Glutamatergic neuron (in vitro differentiated cells): ENCODE measurements at places on chromosomes 2 and 18. TPM values are rescaled to one million over a fixed set of nuclear protein-coding genes. Genes with fewer than 3 reads are reported as not detected.

DNA sequence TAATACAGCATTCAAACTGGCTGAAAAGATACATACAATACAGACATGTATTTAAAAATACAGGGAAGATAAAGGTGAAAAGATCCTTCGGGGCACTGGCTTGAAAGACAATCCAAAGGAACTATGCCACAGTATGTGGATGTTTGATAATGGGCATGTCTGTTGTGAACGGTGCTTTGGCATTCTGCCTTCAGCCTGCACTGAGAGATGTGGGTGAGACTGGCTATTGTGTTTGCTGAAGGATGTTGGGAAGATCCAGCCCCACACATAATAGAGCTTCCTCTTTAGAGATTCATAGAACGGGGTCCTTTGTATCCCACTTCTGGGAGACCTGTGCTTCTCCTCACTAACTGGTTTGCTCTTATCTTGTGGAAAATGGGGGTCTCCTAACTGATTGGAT lies 65.1 kb upstream of the CXCR4 start:
- DNase-seq, result no peak

DNA sequence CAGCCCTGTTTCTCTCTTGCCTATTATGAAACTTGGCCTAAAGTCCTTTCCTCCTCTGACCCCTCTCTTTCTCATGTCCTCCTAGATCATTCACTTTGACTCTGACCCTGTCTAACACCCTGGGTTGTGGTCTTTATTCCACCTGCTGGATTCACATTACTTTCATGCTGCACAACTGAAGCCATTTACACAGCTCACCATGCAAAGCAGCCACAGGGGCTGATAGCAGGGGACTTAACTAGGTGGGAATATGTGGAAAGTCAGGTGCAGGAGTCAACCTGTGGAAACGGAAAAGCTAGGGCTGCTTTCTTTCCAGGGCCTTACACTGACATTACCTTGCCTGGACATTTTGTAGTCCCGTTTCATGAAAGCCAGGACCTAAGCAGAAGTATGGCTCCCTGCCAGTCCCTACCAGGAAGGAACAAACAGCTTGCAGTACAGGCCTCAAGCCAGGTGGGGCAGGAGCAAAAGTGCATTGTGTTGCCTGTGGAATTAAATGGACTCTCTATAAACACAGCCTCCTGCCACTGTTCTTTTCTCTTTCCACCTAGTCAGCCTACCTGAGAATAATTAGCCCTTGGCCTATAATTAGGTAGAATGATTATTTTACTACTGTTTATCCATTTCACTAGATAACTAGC lies 11.8 kb downstream of the MAPRE3 start:
- DNase-seq, result peak; percentile 32

DNA sequence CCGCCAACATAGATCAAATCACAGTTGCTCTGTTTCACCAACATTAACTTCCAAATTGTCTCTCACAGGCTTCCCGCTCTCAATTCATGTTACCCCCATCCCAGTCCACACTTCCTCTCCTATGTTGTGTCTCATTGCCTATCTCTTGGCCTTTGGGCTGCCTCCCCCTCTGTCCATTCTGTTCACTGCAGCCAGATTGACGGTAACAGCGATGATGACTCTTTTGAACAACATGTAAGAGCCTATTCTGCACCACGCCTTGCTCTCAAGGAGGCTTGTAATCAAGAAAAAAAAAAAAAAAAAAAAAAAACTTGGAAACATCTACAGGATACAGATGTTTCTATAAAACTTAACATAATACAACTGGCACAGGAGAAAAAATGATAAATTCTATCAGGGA lies 77.3 kb upstream of the RMDN2 start:
- no peak for DNase-seq

DNA sequence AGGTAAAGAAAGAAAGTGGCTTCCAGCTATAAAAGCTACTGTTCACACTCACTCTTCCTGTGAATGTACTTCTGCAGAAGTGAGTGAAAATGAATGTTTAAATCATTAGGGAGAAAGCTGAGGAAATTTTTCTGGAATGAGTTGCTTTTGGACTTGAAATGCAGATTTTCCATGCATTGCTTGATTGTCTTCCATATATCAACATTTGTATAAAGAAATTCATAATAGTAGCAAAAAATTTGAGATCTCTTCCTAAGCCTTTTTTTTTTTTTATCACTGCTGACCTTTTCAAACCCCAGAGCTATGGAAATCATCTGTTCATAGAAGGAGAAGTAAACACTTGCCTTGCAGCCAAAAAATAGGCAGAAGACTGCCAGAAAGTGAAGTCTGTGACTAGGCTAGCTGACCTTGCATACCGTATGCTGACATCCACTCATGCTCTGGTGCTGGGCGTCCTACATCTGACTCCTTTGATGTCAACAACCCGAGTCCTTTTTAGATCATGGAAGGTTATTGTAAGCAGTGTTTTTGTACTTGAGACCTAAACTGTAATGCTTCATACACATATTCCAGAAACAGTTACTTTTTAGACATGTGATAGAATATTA lies 154.5 kb upstream of the RASGRP3 start:
- DNase-seq, result no peak

GRCh38 chr2:54191361-54192135 lies 64.5 kb downstream of the TSPYL6 start:
- no peak for DNase-seq

DNA sequence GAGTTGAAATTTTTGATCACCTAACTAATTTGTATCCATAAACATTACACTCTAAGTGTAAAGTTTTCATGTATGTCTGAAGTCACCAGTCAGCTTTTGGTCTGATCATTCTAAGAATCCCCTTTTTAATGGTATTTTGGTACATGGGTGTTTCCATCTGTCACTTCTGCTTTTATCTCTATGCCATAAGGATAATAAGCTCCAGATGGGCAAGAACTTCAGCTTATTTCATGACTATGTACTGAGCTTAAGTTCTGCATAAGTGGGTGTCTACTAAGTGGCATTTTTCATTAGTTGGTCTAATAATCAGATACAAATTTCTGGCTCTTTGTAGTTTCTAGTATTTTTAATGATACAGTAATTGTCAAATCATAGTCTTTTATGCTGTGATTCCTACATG lies 20.4 kb downstream of the UBXN4 start:
- no peak for DNase-seq

GRCh38 chr2:176626796-176627195 lies 357.6 kb downstream of the MTX2 start:
- no peak for DNase-seq

DNA sequence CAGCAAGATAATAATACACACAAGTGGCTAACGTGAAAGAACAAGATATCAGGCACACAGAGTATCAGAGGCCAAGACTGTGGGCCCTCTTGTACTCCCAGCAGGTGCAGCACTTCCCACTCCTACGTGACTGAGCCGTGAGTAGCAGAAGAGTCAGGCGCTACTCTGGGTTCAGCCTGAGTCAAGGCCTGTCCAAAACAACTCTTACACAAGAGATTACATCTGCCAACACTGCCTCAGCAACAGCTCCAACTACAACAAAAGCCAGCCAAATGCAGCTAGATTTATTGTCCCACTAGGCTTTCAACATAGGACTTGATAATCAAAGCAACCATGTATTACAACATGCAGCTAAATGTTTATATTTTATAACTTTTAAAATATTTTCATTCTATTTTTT lies 56.2 kb downstream of the ITSN2 start:
- DNase-seq, result no peak

- no peak for DNase-seq
Measured at GRCh38 chr2:207969249-207969648, 56.1 kb downstream of the PLEKHM3 start.

DNA sequence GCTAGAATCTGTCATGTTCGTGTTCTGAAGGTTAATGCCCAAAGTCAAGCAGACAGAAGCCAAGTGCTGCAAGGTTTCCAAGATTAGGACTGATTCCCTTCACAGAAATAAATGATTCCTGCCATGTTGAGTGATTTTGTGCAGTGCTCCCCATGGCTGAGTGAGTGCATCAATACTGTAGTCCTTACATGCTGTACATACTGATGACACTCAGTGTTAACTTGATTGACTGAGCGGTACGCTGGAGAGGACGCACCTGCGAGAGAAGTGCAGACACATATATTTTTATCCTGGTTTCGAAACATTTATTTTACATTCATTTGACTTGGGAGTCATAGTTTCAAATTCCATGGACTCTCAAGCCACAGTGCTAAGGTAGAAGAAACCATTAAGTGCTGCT lies 92.0 kb downstream of the ASXL3 start:
- DNase-seq, result no peak

- no peak for DNase-seq
Measured at GRCh38 chr18:7822435-7823331, 255.6 kb downstream of the PTPRM start.

DNA sequence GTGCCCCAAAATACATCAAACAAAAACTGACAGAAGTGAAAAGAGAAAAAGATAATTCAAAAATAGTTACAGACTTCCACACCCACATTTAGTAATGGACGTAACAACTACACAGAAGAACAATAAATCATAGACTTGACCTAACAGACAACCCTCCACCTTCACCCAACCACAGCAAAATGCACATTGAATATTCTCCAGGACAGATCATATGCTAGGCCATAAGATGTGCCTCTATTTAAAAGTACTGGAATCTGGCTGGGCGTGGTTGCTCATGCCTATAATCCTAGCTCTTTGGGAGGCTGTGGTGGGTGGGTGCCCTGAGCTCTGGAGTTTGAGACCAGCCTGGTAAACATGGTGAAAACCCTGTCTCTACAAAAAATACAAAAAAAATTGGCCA lies 20.0 kb downstream of the SLC66A2 start:
- DNase-seq, result no peak

DNA sequence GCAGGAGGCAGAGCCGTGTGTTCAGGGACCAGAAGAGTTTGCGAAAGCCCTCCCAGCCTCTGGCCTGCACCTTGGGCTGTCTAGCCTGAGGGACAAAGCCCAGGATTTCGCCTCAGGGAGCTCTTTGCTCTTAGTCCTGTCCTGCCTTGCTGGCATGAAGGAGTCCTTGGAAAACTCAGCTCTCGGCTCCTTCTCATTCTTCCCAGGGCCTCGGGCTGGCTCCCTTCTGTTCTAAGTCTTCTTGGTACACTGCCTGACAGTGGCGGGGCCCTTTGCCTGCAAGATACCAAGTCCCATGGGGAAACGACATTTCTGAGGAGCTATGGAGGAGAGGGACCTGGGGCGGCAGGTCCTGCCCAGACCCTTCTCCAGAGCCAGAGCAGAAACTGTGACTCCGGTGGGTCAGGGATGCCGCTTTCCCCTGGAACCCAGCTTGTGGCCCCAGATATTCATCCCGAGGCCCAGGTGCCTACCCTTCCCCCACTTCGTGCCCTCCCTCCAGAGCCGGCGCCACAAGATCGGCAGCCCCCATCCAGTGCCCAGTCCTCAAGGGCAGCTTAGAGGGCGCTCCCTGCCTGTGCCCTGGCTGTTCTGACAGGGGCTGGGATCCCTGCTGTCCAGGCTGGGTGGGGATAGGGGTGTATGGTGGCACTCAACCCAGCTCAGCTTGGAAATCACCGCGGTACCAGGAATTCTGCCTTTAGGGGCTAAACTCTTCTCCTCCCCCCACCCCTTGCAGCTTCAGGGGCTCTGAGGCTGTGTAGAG lies 5.5 kb upstream of the CYP26B1 start:
- no peak for DNase-seq

GRCh38 chr2:55992455-55992854 lies 68.9 kb upstream of the EFEMP1 start:
- DNase-seq, result no peak

The ANTXR1 gene
- total RNA-seq, result 26.7 TPM

The RDH14 gene
- total RNA-seq, result 9.1 TPM

The TTC39C gene
- 29.2 TPM for total RNA-seq

The SH3BP4 gene
- total RNA-seq, result 59.3 TPM
